ENCODE measurements at places on chromosomes 1 and 21.

DNA sequence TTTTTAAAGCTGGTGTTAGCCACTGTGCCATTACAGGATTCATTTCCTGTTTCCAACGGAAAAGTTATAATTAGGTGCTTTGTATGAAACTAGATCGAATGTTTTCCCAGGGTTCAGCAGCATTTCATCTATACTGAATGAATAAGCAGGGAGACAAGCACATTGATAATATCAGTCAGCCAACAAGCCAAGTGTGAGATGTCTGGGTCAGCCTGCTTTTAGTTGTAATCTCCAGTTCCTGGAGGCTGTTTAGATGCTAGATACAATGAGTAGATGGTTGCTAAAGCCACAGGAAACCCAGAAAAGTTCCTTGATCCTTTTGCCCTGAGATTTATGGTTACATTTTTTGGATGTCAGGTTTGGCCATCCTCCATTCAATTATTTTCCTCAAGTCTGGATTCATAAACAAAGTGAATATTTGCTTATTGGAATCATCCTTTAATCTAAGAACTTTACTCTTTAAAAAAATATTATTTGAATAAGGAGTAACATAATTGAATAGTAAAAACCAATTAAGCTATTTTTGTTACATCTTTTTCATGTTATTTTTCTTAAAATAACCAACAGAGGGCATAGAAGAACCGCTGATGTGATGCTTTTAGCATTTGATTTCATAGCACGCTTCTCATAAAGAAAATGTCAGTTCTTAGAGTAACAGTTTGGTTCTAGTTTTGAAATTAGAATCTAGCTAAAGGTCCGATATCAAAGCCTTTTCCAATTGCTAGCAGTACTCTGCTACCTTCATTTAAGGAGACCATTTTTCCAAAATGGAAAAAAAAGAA, 76.6 kb downstream of the HSPA13 start:
- DNase-seq = no peak

DNA sequence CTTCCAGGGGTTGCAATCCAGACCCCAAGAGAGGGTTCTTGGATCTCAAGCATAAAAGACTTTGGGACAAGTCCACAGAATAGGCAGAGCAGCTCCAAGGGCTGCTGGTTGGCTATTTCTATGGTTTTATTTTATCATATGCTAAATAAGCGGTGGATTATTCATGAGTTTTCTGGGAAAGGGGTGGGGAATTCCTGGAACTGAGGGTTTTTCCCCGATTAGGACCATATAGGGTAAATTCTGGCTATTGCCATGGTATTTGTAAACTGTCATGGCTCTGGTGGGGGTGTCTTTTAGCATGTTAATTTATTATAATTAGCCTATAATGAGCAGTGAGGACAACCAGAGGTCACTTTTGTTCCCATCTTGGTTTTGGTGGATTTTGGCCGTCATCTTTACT, 270.9 kb upstream of the PLXNA2 start:
- DNase-seq = no peak

GRCh38 chr1:111161843-111162487, 21.9 kb downstream of the CEPT1 start:
- no peak for DNase-seq

GRCh38 chr1:161218301-161219077, 3.4 kb downstream of the FCER1G start:
- DNase-seq = no peak

- no peak for DNase-seq
These were observed 8.6 kb downstream of the ST6GALNAC3 start for GRCh38 chr1:76083189-76083588.

DNA sequence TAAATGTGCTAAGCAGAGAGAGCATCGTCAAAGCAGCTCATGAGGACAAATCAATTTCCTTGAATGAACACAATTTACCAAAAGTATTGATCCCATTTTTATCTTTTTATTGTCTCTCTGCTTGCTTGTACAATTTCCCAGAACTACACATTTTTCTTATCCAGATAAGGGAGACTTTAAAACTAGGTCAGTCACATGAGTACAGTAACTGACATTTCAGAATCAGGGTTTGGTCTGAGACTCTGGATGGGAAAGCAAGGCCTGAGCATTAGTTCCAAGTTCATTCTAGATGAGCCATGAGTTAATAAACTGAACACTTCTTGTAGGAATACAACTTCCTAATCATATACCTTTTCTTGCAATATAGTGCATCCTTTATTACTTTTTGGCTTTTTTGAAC, 11.5 kb upstream of the DENND2D start:
- DNase-seq = no peak

- DNase-seq = no peak
These were observed 11.6 kb upstream of the GOLPH3L start for GRCh38 chr1:150708595-150708994.

- DNase-seq = no peak
These were observed 42.0 kb downstream of the FCRL3 start for GRCh38 chr1:157658571-157658970.

DNA sequence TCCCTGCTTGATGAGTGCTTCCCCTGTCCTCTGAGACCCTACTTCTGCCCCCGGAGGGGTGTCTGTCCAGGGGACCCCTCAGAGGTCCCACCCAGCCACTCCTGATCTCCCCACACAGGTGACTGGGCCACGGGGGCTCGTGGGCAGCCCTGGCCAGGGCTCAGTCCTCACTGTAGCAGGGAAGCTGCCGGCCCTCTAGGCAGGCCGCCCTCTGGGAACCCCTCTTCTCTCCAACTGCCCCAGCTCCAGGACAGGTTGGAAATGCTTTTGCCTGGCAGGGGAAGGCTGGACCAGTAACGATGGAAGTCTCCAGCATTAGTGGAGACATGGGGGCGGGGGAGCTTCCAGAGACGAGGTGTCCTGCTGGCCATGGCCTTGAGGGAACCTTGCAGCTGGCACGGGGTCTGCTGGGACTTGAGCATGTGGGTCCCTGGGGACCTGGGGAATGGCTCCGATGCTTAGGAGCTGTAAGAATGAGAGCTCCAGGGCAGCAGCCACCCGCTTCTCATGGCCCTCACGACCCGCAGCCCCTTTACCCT, 3.1 kb upstream of the FNDC10 start:
- no peak for DNase-seq

GRCh38 chr1:230195199-230195598, 128.2 kb downstream of the GALNT2 start:
- no peak for DNase-seq
